Trophoblast cell (in vitro differentiated cells and primary cell): ENCODE measurements at places on chromosomes 2 and 18.
A peak's percentile ranks its signal among the peaks of the same experiment; 100 is the strongest.

DNA sequence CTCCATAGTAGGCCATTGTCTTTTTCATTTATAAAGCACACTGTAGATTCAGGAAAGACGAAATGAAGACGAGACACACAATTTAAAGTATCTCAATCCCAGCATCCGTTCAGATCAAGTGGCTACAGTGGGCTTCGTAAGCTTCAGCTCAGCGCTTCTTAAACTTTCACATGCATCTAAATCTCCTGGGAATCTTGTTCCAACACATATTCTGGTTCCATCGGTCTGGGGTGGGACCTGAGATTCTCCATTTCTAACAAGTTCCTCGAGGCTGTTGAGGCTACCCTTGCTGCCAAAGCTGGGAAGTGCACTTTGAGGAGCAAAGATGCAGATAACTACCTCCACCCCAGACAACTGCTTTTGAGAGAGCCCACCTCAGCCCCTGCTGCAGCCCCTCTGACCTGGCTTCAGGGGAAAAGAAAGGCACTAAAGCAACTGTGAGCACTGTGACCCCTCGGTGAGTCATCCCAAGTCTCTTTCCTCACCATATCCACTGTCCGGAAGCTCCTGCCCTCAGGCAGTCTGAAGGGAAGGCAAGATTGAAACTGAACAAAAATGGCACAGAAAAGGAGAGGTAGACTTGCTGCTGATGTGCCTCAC is 201.1 kb upstream of the FBXO11 start:
- peak; percentile 97 for DNase-seq

GRCh38 chr2:234917211-234917975 is 34.4 kb upstream of the SH3BP4 start:
- no peak for DNase-seq

GRCh38 chr2:99425022-99425421 is 64.8 kb downstream of the REV1 start:
- DNase-seq: no peak

DNA sequence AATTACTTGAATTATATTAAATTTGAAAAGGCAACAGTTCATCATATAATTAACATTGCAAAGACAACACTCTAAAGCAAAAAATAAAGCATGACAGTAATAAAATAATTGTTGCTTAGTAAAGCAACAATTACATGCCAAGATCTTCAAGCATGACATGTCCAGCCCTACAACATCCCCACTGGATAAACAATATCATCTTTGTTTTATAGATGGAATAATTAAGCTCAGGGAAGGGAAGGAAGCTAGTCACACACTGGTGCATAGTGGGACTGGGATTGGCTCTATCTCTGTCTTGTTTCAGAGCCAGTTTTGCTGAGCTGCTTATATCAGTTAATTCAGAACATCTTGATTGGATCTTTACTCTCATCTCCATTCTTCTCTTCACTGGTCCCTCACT is 49.9 kb upstream of the PARD3B start:
- no peak for DNase-seq

GRCh38 chr2:142380372-142380771 is 249.6 kb upstream of the LRP1B start:
- no peak for DNase-seq

DNA sequence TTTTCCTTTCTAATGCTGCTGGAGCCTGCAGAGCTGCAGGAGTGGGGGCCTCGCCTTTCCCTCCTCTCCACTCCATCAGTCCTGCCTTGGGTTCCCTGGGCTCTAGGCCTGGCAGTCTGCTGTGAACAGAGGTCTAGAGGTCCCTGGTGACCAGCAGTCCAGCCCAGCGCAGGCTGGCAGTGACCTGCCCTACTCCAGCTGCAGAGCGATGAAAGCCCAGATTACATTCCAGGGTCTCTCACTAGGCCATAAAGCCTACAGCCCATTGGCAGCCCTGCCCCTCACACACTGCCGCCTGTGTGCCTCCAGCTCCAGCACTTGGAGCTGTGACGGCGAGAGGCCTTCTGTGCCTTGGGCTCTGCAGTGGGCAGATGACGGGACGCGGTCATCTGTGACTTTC is 14.8 kb upstream of the MAL start:
- DNase-seq: no peak
